ENCODE measurements at places on chromosomes 11 and 22.

DNA sequence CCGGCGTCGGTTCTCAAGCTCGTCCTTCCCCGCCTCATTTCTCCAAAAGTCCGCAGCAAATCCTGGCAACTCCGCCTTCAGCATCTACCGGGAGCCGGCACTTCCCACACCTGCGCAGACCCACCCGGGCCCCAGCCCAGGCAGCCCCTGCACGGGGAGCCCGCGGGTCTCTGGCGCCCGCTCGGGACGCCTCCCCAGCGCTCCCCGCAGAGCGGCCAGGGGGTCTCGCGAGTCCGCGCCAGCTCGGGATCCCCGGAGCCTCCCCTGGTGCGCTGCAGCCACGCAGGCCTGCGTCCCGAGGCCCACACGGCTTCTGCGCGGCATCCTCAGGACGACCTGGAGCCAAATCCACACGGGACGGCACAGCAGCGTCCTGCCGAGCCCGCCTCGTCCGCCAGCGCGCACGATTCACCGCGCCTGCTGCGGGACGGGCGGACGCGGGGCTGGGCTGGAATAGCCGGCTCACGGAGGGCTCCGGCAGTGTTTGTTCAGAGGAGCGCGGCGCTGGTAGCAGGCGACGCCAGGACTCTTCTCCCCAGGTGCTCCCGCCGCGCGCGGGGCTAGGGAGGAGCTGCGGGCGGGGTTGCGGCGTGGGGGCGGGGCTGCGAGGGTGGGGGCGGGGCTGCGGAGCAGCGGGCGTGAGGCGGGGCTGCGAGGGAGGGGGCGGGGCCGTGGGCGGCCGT lies 816 bp upstream of the PHRF1 start:
- DNase-seq: peak; percentile 95

DNA sequence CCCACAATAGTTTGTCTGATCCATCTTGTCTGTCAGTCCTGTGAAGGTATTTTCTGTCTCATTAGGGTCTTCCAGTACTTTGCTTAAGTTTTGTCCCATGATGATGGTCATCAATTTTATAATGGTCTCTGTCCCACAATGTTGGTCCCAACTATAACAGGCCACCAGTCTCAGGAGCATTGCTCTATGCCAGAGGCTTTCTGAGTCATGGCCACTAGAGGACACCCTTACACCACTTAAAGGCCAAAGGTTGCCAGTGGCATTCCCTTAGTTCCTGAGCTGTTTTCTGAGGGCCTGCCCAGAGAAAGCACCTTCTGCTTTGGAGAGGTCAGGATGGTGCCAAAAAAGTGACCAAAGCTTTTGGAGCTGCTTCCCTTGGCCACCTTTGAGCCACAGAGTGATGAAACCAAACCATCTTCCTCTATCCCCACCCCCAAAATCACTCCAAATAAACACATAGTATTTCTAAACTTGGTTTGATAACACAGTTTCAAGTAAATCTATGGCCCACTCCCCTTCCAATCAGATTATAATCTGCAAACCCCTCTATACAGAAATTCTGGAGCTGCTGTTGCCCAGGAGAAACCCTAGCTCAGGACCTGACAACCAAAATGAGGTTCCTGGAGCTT lies 19.3 kb downstream of the EIF3F start:
- peak; percentile 75 for DNase-seq

- DNase-seq: no peak
These were observed 769.5 kb upstream of the API5 start for GRCh38 chr11:42542336-42542735.

GRCh38 chr11:33329705-33330329 lies 72.6 kb downstream of the HIPK3 start:
- DNase-seq: peak; percentile 80

DNA sequence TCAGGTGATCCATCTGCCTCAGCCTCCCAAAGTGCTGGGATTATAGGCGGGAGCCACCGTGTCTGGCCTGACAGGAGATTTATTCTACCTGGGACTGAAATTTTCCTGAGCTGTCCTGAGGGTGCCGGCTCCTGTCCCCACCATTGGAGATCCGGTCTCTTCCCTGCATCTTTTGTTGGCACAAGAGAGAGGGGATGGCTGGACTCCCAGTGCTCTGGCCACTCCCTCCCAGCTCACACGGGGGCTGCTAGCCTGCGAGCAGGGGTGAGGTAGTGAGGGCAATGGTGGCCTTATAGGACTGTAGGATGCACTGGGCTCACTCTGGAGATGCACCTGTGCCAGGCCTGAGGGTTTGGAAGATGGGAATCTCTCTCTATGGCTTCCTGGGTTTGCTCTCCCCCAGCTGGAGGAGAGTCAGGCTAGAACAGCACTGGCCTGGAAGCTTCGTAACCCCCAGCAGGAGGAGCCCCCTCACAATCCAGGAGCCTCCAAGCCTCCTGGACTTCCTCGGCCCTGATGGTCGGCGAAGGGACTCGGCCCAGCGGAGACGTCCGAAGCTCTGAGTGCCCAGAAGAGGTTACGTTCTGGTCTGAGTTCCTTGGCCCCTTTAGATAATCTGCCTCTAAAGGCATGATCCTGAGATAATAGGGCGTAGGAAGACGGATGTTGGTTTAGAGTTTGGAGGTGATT lies 106.4 kb downstream of the NECTIN1 start:
- no peak for DNase-seq

GRCh38 chr22:36182056-36182455 lies 19.6 kb downstream of the APOL4 start:
- DNase-seq: no peak

DNA sequence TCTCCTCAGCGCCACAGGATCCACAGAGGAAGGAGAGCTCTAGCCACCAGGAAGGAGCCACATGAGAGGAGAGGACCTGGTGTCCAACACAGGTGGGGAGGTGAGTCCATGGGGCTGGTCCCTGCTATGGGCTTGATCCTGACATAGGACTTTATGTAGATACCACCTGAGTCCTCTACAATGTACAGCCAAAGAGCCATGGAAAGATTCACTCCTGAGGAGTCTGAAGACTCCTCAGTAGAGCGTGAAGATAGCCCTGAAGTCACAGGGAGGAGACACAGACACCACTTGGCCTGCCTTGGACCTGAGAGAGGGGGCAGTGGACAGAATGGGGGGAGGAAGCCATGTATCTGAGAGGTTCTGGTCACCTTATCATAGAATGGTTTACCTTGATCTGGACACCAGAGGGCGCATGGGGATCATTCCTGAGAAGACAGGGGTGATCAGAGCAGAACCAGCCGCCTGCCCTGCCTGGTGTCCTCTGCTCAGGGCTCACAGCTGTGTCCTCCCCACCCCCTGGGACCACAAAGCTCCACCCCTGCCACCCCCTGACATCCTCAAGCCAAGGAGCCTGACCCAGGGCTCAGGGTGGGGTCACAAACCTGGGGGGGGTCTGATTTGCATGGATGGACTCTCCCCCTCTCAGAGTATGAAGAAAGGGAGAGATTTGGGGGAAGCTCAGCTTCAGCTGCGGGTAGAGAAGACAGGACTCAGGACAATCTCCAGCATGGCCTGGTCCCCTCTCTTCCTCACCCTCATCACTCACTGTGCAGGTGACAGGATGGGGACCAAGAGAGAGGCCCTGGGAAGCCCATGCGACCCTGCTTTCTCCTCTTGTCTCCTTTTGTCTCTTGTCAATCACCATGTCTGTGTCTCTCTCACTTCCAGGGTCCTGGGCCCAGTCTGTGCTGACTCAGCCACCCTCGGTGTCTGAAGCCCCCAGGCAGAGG lies 77.0 kb downstream of the ZNF280B start:
- DNase-seq: peak; percentile 77

GRCh38 chr11:124872280-124872679 lies 7.0 kb downstream of the ROBO3 start:
- no peak for DNase-seq

- no peak for DNase-seq
These were observed 74.7 kb upstream of the VPREB1 start for GRCh38 chr22:22169923-22170322.
